Type B pancreatic cell (in vitro differentiated cells): ENCODE measurements at places on chromosomes 3 and 15. TPM values are rescaled to one million over a fixed set of nuclear protein-coding genes. Genes with fewer than 3 reads are reported as not detected.

The TERB2 gene
- not detected in 2 replicates for total RNA-seq

The STAB1 gene
- 0.12 TPM in 1 of 2 replicates, not detected in the other for total RNA-seq

The DLL4 gene
- 2.9 and 5.9 TPM in 2 replicates for total RNA-seq

The HAPLN3 gene
- 3.2 and 10.4 TPM in 2 replicates for total RNA-seq

The MESP2 gene
- total RNA-seq: not detected in 2 replicates

DNA sequence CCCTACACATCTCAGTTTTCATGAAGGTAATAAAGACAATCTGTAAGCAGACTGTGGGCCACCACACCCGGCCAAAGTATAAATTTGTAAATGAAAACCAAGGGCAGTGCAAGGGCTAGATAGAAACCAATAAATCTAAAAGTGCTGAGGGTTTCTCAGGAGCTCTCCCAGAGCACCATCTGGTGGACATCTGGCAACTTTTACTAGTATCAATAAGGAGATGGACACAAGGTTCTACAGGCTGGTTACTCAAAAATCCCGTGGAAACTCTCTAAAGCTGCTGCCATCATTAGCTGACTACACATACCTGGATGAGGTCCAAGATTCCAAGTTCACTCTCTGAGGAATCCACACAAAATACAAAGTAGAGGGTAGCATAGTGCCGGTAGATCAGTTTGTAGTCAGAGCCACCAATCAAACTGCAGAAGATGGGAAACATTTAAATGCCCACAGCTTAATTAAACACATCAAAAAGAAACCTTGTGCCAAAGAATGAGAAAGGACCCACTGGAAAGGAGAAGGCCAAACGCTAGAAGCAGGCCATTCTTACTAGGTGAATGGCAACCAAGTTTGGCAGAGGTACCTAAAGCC lies 5.5 kb downstream of the AP3S2 start:
- peaks cover 9% of the 10 kb centered on the region for H3K4me1 ChIP-seq
- no peak for DNase-seq
- H3K27ac ChIP-seq: no peak overlapping the region
- no peak overlapping the region for H3K4me3 ChIP-seq
- no peaks in the 10 kb centered on the region for H3K27me3 ChIP-seq

DNA sequence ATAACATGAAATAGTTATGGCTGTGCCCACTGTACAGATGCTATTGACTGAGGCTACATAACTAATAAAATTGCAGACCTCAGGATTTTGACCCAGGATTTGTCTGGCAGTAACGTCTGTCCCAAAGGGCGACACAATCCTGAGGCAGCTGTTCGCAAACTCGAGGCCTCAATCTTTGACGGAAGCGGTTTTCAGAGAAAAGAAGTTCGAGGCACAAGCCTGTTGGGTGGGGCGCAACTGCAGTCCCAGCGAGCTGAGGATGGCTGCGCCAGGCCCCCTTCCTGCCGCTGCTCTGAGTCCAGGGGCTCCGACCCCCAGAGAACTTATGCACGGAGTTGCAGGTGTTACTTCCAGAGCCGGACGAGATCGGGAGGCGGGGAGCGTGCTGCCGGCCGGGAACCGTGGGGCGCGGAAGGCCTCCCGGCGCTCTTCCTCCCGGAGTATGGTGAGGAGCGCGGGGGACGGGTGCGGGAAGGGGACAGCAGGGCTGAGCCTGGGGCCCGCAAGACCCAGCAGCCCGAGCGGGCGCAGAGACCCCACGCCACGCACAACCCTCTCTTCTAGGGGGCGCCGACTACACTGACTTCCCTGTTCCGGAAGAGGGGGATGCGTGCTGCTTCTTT lies at the start of gene PARP15:
Gene PARP15, plus strand, starts transcription at position 242 of the 623 bp plus-strand sequence. Its CDS starts 18 bp downstream, at position 260.
- peak within 1 kb of the TSS; percentile 81 for H3K4me3 ChIP-seq
- peaks cover 4% of the 10 kb centered on the region for H3K36me3 ChIP-seq
- H3K27me3 ChIP-seq: peaks cover 18% of the 10 kb centered on the region

DNA sequence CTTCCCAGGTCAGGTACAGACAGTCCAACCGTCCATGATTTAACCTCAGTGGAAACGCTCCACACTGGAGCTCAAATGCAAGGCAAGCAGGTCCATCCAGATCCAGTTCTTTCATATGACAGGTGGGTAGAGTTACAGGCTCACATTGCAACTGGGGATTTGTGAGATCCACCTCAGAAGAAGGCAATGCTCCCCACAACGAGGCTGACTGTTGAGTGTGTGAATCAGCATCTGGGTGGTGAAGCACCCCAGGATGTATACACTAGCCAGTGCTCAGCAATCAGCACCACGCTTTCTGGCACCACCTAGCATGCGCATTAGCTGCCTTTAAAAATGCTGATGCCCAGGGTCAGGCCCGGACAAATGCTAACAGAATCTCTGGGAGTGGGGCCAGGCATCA lies 343.5 kb upstream of the ICE2 start:
- H3K4me3 ChIP-seq: no peak overlapping the region
- H3K4me1 ChIP-seq: peaks cover 16% of the 10 kb centered on the region
- no peaks in the 10 kb centered on the region for H3K36me3 ChIP-seq
- H3K27me3 ChIP-seq: peaks cover 14% of the 10 kb centered on the region
- DNase-seq: no peak

DNA sequence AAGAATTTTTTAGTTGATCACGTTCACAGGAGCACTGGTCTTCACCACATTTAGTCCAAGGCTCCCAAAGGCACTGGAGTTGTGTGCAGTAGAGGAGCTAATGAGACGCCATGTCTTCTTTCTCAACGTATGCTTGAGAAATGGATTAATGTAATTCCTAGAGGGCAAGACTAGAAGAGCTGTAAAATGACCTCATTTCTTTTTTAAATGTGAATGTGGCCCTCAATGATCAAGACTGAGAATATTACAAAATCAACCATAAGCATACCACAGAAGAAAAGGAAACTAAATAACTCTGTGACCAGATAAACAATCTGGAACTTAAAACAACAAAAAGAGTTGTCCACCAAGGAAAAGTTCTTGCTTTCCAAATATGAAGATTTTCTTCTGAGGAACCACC lies 112.1 kb upstream of the THBS1 start:
- peaks cover 3% of the 10 kb centered on the region for H3K36me3 ChIP-seq
- no peaks in the 10 kb centered on the region for H3K27me3 ChIP-seq
- no peak for DNase-seq

- no peaks in the 10 kb centered on the region for H3K36me3 ChIP-seq
- peaks cover 5% of the 10 kb centered on the region for H3K4me1 ChIP-seq
- H3K4me3 ChIP-seq: no peak overlapping the region
- H3K27me3 ChIP-seq: no peaks in the 10 kb centered on the region
- DNase-seq: no peak
Measured at GRCh38 chr3:76402926-76403325, 617.6 kb upstream of the ZNF717 start.

DNA sequence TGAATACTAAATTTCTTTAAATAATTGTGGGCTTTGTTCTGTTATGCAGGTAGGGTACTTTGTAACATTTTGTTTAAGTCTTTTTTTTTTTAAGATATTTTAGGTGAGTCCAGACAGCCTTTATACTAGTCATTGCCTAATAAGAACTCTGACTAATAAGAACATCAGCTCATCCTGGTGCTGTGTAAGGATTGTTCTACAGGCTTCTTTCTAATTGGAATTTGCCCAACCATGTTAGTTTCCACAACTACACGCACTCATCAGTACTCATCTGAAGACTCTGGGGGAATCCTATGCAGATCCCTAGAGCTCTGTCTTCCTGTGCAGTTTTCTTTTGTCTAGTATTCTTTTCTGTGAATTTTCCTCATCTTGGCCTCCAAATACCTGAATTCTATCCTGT lies 741.8 kb downstream of the IGSF11 start:
- H3K27me3 ChIP-seq: no peaks in the 10 kb centered on the region
- H3K27ac ChIP-seq: no peak overlapping the region
- H3K36me3 ChIP-seq: no peaks in the 10 kb centered on the region

DNA sequence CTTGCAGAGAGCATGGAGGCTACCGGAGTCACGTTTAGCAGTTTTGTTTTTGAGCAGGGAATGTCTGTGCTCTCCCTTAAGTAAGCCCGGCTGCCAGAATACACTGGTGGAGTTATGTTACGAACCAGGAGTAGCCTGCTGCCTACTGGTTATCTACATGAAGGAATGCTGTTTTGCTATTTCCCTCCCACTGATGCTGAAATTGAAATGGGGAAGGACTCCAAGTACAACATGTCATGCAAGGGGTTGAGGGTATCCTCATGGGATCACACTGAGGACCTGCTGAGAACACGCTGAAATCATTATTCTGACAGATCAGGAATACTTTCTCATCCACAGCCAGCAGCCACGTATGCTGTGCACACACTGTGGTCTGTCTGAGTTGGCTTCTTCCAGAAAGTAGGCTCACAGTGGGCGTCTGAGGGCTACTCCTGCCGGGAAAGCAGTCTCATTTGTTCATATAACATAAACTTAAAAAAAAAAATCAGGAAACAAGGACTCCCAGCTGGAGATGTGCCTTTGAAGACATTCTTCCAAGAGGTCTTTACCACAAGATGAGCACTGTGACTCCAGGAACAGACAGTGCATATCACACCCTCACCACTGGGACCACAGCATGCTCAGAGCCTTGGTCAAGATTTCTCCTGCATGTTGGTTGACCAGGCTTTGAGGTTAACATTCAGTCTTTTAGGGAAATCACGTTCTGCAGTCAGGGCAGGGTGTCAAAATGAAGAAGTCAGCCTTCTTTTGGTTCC lies 300.4 kb upstream of the RASGRP1 start:
- H3K4me3 ChIP-seq: no peak overlapping the region
- DNase-seq: no peak
- peaks cover 15% of the 10 kb centered on the region for H3K27me3 ChIP-seq
- H3K27ac ChIP-seq: no peak overlapping the region

GRCh38 chr3:182241766-182242488 lies 530.2 kb downstream of the SOX2 start:
- no peaks in the 10 kb centered on the region for H3K27me3 ChIP-seq
- H3K4me1 ChIP-seq: peaks cover 10% of the 10 kb centered on the region
- no peaks in the 10 kb centered on the region for H3K36me3 ChIP-seq
- no peak for DNase-seq
- H3K27ac ChIP-seq: no peak overlapping the region

- H3K27me3 ChIP-seq: no peaks in the 10 kb centered on the region
- no peak overlapping the region for H3K27ac ChIP-seq
- H3K4me1 ChIP-seq: no peaks in the 10 kb centered on the region
- no peak for DNase-seq
Measured at GRCh38 chr3:99506-99905, 97.1 kb upstream of the CHL1 start.

- no peaks in the 10 kb centered on the region for H3K27me3 ChIP-seq
- no peak overlapping the region for H3K27ac ChIP-seq
- peaks cover 4% of the 10 kb centered on the region for H3K4me1 ChIP-seq
- H3K4me3 ChIP-seq: no peak overlapping the region
Measured at GRCh38 chr15:55282284-55282833, 7.3 kb downstream of the RAB27A start.

DNA sequence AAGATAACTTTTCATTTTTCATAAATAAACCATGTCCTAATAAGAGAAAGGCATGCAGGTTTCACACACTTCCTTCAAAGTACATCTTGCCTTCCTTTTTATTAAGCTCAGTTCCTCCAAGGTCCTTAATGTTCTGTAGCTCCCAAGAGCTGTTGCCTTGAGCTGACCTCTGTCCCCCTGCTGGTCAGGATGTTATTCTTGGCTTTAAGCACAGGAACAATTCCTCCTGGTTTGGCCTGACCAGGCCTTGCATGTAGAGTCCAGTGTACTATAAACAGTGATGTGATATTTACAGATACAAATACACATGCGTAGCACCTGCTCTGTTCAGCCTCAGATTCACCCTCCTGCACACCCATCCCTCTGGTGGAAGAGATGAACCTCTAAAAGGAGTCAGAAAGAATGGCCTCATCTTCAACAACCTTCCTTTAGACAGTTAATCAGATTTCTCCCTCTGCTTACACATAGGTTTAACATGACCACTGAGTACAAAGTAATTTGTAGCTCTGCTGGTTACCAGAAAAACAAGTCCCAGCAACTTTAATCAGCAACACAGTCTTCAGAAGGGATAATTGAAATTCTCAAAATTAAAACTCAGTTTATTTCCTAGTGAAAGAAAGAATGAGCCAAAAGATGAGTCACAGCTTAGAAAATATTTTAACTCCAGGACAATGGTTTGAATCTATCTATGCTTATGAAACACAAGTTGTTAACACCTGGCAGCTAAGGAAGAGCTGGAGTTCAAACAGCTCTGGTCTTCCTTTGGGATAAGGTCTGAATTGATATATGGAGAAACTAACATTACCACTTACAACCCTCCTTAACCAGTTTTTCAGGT lies 46.5 kb downstream of the PTPN9 start:
- H3K36me3 ChIP-seq: peaks cover 4% of the 10 kb centered on the region
- DNase-seq: no peak

- H3K4me1 ChIP-seq: no peaks in the 10 kb centered on the region
- no peaks in the 10 kb centered on the region for H3K27me3 ChIP-seq
- DNase-seq: no peak
Measured at GRCh38 chr3:114375608-114376421, 82.0 kb downstream of the TIGIT start.

DNA sequence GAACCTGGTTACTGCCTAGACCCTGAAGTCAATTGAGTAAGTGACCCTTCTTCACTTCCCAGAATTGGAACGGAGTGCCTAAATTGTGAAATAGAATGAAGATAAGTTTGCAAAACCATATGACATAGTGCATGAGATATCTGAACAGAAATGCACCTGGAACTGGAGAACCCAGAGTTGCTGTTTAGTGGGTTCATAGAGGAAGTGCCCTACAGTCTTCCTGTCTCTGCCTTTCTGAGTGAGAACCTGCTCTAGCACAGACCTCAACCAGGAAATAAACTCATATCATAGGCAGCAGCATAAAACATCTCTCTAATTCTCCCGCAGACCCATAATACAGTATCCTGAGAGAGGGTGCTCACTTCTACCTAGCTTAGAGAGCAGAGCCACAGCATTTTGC lies 82.9 kb downstream of the EOMES start:
- no peak overlapping the region for H3K27ac ChIP-seq
- no peaks in the 10 kb centered on the region for H3K4me1 ChIP-seq
- H3K36me3 ChIP-seq: no peaks in the 10 kb centered on the region
- H3K27me3 ChIP-seq: no peaks in the 10 kb centered on the region
- no peak overlapping the region for H3K4me3 ChIP-seq
- DNase-seq: no peak

GRCh38 chr3:20857636-20858035 lies 671.6 kb upstream of the SGO1 start:
- H3K4me3 ChIP-seq: no peak overlapping the region
- no peak overlapping the region for H3K27ac ChIP-seq
- no peaks in the 10 kb centered on the region for H3K4me1 ChIP-seq
- DNase-seq: no peak

- no peaks in the 10 kb centered on the region for H3K4me1 ChIP-seq
- no peak for DNase-seq
- H3K27me3 ChIP-seq: no peaks in the 10 kb centered on the region
Measured at GRCh38 chr3:105686278-105686897, 182.4 kb downstream of the CBLB start.
